ENCODE measurements at places on chromosomes 6 and 20.

DNA sequence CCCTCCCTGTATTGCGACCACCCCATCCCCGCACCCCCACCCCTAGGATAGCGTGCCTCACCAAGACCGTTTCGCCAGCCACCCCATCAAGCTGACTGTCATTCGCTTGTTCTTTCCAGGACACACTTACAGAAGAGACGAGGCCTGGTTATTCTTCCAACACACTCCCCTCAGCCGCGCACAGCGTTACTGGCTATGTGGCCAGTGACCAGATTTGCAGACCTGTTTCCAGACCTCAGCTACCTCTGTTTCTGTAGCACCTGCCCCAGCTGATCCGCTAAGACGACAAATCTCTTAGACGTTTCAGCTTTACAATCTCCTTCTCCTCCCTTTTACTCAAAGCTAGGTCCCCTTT is 26.1 kb downstream of the HLA-F start:
- DNase-seq, result no peak

GRCh38 chr6:144729502-144729901 is 444.4 kb downstream of the UTRN start:
- DNase-seq, result no peak

GRCh38 chr20:20454367-20454766 is 86.5 kb downstream of the INSM1 start:
- DNase-seq, result no peak

DNA sequence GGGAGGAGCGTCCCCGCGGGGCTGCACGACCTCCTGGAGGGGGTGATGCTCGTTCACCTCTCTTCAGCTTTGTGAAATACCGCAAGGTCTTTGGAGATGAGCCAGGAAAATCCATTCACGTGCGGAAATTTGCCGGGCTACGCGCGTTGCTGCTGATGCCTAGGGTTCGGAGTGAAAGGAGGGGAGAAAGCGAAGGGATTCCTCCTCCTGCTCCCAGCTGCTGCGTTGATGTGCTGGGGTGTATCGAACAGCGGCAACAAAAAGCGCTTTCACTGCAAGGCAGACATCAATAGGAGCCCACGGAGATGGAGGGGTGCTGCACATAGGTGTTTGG is 391 bp upstream of the B3GAT2 start:
- DNase-seq, result no peak

- no peak for DNase-seq
Measured at GRCh38 chr6:46400898-46401297, 90.4 kb downstream of the RCAN2 start.

DNA sequence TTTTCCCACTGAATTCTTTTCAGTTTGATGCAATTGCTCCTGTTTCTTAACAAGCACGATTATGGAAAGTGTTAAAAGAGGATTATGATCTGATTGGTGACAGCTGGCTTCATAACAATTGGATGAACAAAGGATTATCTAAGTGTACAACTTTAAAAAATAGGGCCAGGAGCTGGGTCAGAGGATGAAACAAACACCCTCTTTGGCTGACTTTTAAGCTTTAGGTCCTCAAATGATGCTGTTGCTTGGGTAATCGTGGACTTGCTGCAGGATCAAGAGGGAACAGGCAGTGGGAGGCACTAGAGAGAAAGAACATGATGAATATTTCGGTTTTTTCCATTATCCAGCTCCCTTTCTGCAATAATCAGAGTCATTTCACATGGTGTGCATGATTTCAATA is 35.5 kb upstream of the TMX4 start:
- DNase-seq, result no peak

GRCh38 chr6:56951049-56951831 is 3.7 kb upstream of the BEND6 start:
- DNase-seq, result no peak

DNA sequence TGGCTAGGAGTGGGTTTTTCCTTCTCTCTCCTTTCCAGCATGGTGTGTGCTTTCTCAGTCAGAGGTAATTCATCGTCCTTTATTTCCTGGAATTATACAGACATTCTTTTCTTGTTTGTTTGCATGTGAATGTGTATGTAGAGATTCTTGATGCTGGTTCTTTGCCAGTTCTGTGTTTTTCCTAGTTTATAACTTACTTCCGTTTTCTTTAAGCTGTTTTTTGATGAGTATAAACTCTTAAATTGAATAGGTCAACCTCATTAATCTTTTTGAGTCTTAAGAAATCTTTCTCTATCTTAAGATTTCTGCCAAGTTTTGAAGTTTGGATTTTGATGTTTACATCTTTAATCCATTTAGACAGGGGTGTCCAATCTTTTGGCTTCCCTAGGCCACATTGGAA is 38.7 kb downstream of the IGF2R start:
- no peak for DNase-seq

GRCh38 chr6:3138341-3138740 is 19.0 kb downstream of the TUBB2A start:
- DNase-seq, result no peak

- DNase-seq, result no peak
Measured at GRCh38 chr20:46808565-46808964, 86.1 kb upstream of the EYA2 start.
